ENCODE measurements at places on chromosomes 2 and 18.

GRCh38 chr2:186256540-186256939 lies 229.5 kb upstream of the ZC3H15 start:
- DNase-seq = peak; percentile 35

DNA sequence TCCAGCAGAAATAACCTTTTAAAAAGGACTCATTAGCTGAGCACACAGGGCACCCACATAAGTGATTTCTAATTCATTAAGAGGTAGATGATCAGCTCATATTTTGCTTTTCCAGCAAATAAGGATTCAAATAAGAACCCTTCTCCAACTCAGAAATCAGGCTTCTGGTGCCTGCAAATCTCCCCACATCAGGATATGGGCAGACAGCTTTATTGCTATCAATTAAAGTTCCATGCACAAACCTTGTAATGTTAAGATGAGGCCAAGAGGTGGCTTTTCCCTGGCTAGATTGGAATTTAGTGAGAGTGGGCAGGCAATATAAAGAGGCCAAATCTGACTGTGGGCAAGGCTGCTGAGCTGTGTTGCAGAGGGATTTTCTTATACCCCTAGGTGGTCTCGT lies 193.6 kb downstream of the SH3RF3 start:
- DNase-seq = peak; percentile 13

- peak; percentile 81 for DNase-seq
Measured at GRCh38 chr18:37398248-37398920, 167.2 kb downstream of the CELF4 start.

DNA sequence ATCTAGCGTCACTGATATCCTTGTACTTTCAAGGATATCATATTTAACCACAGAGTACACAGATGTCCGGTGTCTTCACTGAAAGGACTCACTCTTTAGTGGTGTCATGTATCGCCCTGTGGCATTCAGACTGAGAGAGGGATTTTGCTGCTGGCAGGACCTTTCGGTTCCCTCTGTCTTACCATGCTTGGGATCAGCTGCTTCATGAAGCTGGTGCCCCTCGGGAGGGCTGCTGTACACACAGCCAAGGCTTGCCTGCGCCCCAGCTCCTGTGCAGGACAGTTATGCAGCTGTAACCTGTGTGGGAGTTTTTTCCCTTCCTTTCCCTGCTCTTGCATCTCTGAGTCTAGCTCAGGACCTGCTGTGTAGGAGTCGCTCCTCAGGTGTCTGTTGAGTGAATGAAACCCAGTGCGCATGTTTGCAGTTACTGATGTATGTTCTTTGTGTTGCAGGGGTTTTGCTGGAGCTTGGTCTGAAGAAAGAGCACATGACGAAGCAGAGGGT lies 64.4 kb downstream of the GREB1 start:
- DNase-seq = no peak

DNA sequence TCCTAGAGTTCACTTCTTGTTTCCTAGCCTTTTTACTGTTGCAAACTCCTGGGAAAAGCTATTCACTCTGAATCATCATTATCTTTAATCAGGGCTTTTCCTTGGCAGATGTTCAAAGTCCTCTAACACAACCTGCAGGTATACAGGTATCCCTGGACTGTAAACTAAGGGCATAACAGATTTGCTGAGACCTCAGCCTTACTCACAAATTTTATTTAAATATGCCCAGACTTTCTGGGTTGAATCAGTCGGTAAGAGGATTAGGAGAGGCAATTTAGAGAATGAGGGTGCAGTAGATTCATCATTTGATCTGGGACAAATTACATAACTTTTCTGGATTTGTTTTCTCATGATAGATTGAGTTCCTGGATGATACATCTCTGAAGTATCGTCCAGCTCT lies 217.8 kb upstream of the STON1 start:
- no peak for DNase-seq

- DNase-seq = no peak
Measured at GRCh38 chr2:27771202-27771547, 344 bp upstream of the MRPL33 start.

GRCh38 chr2:25265802-25266201 lies 75.9 kb downstream of the DNMT3A start:
- no peak for DNase-seq

GRCh38 chr18:47036927-47037578 lies 1.6 kb upstream of the ELOA2 start:
- DNase-seq = no peak

GRCh38 chr18:28114472-28114871 lies 62.5 kb downstream of the CDH2 start:
- DNase-seq = peak; percentile 83

GRCh38 chr2:227848586-227848985 lies 22.8 kb upstream of the DAW1 start:
- no peak for DNase-seq

- DNase-seq = no peak
Measured at GRCh38 chr2:100603948-100604633, 41.3 kb downstream of the PDCL3 start.

GRCh38 chr2:134272806-134273205 lies 18.9 kb downstream of the MGAT5 start:
- DNase-seq = no peak

- DNase-seq = no peak
Measured at GRCh38 chr2:12180031-12180430, 433.6 kb downstream of the LPIN1 start.

DNA sequence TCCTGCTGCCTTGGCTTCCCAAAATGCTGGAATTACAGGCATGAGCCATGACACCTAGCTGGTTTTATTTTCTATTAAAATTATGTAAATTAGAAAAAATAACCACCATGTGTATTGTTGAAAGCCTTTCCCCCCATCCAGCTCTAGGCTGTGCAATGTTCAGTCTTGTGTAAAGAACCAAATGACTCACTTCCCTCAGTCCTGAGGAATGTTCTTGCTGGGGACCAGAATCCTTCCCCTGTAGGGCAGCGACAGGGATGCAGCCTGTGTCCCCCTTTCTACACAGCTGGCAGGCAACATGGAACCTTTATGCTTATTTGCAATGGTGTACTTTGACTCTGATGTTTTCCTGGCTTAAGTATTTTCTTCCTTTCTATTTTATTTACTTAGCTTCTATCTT lies 29.4 kb downstream of the AOX1 start:
- DNase-seq = peak; percentile 87

DNA sequence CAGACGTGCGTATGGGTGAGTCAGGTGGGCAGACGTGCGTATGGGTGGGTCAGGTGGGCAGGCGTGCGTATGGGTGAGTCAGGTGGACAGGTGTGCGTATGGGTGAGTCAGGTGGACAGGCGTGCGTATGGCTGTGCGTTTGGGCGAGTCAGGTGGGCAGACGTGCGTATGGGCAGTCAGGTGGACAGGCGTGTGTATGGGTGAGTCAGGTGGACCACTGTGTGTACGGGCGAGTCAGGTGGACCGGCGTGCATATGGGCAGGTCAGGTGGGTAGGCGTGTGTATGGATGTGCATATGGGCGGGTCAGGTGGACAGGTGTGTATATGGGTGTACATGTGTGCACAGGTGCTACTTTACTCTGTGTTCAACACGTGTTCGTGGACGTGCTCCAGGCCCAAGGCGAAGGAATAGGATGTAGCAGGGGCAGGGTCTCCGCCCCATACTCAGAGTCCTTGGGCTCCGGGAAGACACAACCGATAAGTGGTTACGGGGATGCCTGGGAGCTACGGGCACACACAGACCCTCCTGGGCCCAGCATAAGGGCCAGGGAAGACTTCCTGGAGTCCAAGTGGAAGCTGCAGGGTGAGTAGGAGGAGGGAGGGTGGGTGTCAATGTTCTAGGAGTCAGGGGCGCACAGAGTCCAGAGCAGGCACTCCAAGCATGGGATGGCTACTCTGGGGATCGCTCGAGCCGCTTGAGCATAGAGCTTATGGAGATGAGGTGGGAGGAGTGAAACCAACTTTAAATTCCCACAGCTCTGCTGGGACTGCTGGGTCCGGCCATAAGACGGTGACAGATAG lies 27.1 kb upstream of the KLF11 start:
- no peak for DNase-seq

- peak; percentile 29 for DNase-seq
Measured at GRCh38 chr2:108612153-108612513, 77.9 kb downstream of the LIMS1 start.

GRCh38 chr2:10717628-10718027 lies 3.8 kb upstream of the ATP6V1C2 start:
- peak; percentile 76 for DNase-seq

- no peak for DNase-seq
Measured at GRCh38 chr2:235384624-235385023, 109.2 kb upstream of the AGAP1 start.

- no peak for DNase-seq
Measured at GRCh38 chr2:144099340-144099739, 420.6 kb downstream of the ZEB2 start.

GRCh38 chr2:146041274-146041910 lies 1521.5 kb upstream of the ZEB2 start:
- DNase-seq = no peak

DNA sequence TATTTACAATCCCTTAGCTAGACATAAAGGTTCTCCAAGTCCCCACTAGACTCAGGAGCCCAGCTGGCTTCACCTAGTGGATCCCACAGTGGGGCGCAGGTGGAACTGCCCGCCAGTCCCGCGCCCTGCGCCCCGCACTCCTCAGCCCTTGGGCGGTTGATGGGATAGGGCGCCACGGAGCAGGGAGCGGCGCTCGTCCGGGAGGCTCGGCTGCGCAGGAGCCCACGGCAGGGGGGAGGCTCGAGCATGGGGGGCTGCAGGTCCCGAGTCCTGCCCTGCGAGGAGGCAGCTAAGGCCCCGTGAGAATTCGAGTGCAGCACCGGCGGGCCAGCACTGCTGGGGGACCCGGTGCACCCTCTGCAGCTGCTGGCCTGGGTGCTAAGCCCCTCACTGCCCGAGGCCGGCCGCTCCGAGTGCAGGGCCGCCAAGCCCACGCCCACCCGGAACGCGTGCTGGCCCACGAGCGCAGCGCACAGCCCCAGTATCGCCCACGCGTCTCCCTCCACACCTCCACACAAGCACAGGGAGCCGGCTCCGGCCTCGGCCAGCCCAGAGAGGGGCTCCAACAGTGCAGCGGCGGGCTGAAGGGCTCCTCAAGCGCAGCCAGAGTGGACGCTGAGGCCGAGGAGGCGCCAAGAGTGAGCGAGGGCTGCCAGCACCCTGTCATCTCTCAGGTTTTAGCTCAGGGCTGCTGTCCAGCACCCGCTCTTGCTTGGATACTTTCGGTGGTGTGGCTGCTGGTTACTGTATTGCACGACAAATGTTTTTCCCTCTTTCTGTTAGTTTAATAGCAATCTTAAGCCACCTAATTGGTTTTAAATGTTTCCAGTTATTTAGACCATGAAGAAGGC lies 83.8 kb upstream of the LDLRAD4 start:
- no peak for DNase-seq

GRCh38 chr2:217832987-217833386 lies 169.8 kb downstream of the TNS1 start:
- DNase-seq = no peak

- no peak for DNase-seq
Measured at GRCh38 chr18:30999186-30999585, 43.4 kb downstream of the DSC3 start.

- DNase-seq = no peak
Measured at GRCh38 chr18:32258148-32258547, 68.3 kb downstream of the MEP1B start.

GRCh38 chr18:7516266-7517117 lies 50.6 kb upstream of the PTPRM start:
- DNase-seq = no peak

DNA sequence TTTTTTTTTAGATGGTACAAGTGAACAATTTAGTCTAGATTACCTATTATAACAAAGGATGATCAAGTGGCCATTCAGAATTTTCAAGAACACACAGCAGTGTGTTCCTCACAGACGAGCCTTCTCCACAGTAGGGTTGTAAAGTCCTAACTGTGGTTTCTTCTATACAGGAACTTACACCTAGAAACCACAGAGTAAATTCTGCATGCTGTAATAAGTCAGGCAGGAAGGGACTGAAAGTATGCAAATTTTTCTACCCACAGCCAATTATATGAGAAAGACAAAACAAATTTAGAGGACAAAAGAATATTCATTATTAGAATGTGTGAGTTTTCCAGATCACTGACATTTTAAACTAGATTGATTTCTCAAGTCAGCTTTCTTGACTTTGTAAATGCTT lies 99.5 kb downstream of the RBMS1 start:
- DNase-seq = no peak

- no peak for DNase-seq
Measured at GRCh38 chr2:161332371-161332967, 24.2 kb downstream of the PSMD14 start.

DNA sequence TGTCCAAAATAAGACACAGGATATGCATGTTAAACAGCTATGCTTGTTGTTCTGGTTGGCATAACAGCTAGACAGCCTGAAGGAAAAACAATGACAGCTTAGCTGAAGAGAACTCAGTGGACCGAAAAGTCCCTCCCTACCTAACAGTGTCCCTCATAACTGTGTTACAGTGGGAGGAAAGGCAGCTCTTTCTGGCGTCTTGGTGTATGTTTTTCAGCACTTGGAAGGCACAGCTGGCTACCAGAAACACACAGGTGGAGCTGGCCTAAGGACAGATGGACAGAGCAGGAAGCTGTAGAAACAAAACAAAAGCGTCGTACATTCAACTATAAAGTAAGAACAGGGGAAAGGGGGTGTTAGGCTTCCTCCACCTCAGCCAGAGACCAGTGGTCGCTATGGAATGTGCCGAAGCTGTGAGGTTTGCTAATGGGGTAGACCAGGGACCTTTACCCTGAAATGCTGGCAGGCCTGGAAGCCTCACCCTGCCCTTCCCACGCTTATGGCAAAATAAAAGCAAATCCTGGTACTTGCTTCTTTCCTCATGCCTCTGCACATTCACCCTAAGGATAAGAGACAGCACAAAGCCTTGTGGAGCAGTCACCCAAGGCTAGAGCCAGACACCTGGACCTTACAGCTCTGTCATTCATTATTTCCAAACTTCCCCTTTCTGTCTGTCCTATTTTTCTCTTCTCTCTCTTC lies 103.5 kb upstream of the TRIB2 start:
- no peak for DNase-seq

- DNase-seq = no peak
Measured at GRCh38 chr2:159186462-159186861, 100.0 kb downstream of the WDSUB1 start.

GRCh38 chr18:52426041-52426440 lies 86.0 kb downstream of the DCC start:
- no peak for DNase-seq

Measured in EL (cell line).